Putamen (tissue), 1 donor: ENCODE measurements at places on chromosomes 2 and 18.

- no peak for DNase-seq
These were observed 558 bp downstream of the THAP4 start for GRCh38 chr2:241636182-241637017.

DNA sequence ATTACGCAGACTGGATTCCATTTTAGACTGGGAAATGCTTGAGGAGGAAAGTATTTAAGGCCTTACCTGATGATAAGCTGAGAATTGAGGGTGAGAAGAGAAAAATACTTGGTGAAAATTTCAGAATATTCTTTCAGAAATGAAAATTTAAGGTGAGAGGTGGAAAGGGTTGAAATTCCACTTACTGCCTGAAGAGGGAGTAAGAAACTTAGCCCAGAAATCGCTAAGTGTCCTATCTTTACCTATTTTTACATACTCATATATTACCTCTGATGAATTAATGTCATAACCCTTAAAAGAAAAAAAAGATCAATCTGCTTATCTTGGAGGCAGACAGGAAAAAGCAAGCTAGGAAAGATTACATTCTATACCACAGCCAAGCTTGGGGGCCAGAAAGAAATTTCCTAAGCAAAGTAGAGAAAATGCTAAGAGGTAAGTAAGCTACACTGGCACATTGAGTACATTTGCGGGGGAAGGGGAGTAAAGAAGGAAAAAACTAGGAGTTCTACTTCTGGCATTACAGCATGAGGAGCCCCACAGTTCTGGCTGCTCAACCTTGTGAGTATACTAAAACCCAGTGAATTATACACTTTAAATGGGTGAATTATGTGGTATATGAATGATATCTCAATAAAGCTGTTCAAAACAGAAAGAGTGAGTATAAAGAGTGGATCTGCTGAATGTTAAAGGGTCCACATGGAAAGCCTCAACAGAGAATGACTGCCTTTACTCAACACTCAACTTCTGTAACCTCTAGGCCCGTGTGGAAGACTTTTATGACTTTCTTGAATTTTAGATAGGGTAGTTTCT is 33.8 kb downstream of the SMC6 start:
- no peak for DNase-seq

DNA sequence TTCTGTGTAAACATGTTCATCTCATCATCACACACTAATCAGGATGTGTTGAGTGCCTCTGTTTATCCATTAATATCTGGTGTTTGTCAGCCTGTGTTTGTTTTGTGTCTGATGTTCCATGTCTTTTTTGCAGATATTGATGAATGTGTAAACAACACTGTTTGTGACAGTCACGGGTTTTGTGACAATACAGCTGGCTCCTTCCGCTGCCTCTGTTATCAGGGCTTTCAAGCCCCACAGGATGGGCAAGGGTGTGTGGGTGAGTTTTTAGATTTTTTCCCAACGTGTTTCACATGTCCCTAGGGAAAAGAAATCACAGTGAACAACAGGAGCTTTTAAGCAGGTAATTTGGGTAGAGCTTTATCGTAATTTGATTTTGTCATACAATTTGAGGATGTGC is 133.7 kb upstream of the RASGRP3 start:
- DNase-seq, result no peak

GRCh38 chr18:69300185-69300584 is 100.5 kb upstream of the DOK6 start:
- DNase-seq, result no peak

DNA sequence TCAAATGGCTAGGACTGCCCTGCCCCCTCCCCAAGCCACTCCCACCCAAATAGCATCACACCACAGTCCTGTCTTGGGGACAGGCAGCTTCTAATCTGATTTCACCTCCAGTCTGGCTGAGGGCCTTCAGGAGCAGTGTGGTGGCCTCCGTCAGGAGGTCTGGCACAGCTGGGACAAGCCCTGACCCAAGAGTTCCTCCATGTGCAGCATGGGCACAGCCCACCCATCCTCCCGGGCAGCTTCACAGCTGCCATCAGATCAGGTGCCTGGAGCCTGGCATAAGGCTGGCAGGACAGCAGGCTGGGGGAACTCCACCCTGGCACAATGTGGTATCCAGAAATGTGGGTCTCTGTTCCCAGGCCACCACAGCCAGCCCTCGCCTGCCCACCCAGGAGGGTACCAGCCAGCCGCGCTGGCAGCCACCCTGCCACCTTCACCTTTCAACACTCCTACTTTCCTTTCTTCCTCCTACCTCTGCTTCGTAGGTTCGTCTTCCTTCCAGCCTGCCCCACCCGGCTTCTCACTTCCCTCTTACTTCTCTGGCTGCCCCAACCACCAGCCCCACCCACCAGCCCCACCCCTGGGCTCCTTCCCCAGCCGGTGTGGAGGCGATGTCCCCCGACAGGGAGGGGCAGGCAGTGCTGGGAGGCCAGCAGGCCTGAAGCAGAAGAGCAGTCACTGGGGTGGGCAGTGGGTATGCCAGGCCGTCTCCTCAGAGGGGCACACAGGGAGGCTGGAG is at the start of gene CAPG:
Gene CAPG (minus strand): TSS at position 522 of the 739 bp plus-strand sequence. CDS start 8,221 bp downstream, outside the sequence.
- no peak for DNase-seq

- no peak for DNase-seq
These were observed 62.6 kb downstream of the EMX1 start for GRCh38 chr2:72979896-72980295.

- DNase-seq, result no peak
These were observed 6.5 kb downstream of the MAP4K4 start for GRCh38 chr2:101704046-101704466.

- no peak for DNase-seq
These were observed 123.4 kb downstream of the TCF4 start for GRCh38 chr18:55464581-55464980.

- DNase-seq, result no peak
These were observed 91.4 kb downstream of the ACSL3 start for GRCh38 chr2:222952204-222952603.

- DNase-seq, result no peak
These were observed 669.1 kb downstream of the ADCYAP1 start for GRCh38 chr18:1573732-1574131.

DNA sequence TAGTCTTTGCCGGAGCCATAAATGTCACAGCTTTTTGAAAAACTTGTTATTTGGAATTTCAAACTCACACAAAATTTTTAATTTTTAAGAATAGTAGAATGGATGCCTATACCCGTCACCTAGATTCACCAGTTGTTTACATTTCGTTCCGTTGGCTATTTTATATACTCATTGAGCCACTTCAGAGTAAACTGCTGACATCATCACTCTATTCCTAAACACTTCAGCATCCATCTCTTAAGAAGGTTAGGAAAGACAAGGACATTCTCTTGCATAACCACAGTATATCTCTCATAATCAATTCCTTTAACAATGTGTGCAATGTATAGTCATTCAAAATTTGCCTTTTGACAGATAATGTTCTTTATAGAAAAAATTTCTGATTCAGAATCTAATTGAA is 1065.8 kb downstream of the LRP1B start:
- DNase-seq, result no peak

GRCh38 chr2:230696670-230697069 is 16.0 kb upstream of the CAB39 start:
- no peak for DNase-seq

- DNase-seq, result no peak
These were observed 108.2 kb downstream of the CD226 start for GRCh38 chr18:69839497-69839896.

GRCh38 chr2:38818565-38818964 is 40.6 kb downstream of the GEMIN6 start:
- no peak for DNase-seq

- no peak for DNase-seq
These were observed 3.1 kb downstream of the ELP2 start for GRCh38 chr18:36132756-36133155.

- no peak for DNase-seq
These were observed 152.1 kb upstream of the CCDC150 start for GRCh38 chr2:196487417-196487816.

- DNase-seq, result no peak
These were observed 31.2 kb downstream of the ITGB6 start for GRCh38 chr2:160168878-160169277.

GRCh38 chr2:189658306-189659212 is 2.7 kb upstream of the ASNSD1 start:
- no peak for DNase-seq
